Vein endothelial cell (primary cell): ENCODE measurements at places on chromosomes 3 and 15. TPM values are rescaled to one million over a fixed set of nuclear protein-coding genes. Genes with fewer than 3 reads are reported as not detected.

The DUOXA2 gene
- not detected in 2 replicates for total RNA-seq

The GRIP2 gene
- total RNA-seq, result not detected in 2 replicates

The IMPG2 gene
- total RNA-seq, result 0.67 and 0.98 TPM in 2 replicates

The ASB14 gene
- total RNA-seq, result not detected in 2 replicates
